ENCODE measurements at places on chromosomes 12 and 14.

DNA sequence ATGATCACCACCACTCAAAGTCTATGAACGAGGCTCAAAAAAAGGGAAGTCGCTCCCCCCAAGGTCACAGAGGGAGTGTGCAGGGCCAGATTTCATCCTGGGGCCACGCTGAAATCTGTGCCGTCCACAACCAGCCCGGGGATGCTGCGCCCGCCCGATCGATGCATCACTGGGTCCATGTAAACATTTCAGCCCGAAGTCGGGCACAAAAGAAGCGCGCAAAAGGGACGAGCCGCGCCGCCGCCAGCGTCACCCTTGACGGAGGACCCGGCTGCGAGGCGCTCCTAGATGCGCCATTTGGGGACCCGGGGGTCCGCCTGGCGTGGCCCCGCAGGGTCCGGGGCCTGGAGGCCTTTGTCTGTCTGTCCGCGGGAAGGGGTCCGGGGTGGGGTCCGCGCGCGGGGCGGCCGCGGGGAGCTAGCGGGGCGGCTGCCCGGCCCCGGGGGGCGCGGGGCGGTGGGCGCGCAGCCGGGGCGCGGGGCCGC is 503 bp downstream of the FBXO21 start:
- DNase-seq, result peak; percentile 79

DNA sequence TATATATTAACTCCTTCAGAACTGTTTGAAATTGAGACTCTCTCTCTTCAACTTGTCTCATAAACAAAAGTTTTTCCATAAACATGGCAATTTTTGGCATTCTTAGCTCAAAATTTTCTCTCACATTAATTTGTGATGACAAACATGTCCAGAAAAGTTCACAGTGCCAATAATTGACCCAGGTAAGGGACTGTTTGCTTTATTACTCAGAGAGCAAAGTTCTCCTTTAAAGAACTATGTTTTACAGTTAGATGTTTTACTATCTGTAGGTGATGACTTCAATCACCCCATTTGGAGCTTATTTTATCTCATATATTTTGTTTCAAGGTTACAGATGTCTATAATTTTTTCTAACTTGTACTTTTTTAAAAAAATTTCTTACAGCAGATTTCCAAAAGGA is 855.6 kb downstream of the SLC16A7 start:
- DNase-seq, result no peak

GRCh38 chr14:25394791-25395391 is 344.9 kb upstream of the STXBP6 start:
- DNase-seq, result no peak

- no peak for DNase-seq
Measured at GRCh38 chr12:110934093-110934852, 13.9 kb upstream of the MYL2 start.

DNA sequence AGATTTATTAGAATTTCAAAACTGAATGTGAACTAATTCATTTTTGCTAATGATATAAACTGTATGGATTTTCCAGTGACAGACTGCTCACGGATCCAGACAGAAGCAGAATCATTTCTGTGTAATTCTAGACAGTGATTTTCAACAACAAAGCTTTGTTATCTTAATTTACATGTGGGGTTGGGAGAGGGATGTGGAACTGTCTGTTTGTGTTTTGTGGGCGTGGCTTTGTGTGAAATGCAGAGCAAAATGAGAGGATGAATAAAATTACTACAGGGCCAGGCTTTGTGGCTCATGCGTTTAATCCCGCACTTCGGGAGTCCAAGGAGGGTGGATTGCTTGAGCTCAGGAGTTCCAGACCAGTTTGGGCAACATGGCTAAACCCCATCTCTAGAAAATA is 834.7 kb downstream of the GALC start:
- DNase-seq, result no peak

GRCh38 chr12:57632073-57632957 is 686 bp downstream of the B4GALNT1 start:
- peak; percentile 92 for DNase-seq

- DNase-seq, result no peak
Measured at GRCh38 chr14:21048638-21049037, 6.5 kb downstream of the RNASE7 start.

Data from NCI-H1417 (cell line).